Glomerular endothelial cell (primary cell): ENCODE measurements at places on chromosomes 11 and 22. TPM values are rescaled to one million over a fixed set of nuclear protein-coding genes. Genes with fewer than 3 reads are reported as not detected.

- DNase-seq, result no peak
Observed at GRCh38 chr11:126160345-126161022, 51.0 kb downstream of the RPUSD4 start.

DNA sequence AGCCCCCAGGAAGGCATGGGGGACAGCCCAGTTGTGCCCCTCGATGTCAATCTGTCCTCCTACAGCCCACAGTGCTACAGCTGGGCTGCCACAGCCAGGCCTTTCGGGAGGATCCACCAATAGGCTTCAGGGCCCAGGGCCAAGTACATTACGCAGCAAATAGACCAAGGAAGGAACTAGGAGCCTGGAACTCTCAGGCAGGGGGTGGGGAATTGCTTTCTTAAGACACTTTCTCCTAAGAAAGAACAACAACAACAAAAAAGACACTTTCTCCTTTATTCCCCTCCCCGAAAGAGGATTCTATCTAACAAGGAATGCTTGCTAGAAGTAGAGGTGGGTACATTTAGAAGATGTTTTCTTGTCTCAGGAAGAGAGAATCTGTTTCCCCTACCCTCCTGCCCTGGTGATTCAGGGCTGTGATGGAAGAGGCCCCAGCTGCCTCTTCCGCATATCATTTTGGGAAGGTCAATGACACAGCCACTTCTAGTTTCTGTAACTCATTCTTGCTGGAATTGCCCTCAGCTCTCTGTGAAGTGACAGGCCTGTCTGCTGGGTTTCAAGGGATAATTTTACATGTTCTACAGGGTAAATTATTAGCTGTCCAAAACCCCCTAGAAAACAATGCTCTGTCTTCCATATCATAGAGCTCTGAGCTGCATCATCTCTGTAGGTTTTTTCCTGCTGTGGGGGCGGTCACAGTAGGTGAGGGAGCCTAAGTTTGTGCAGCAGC, 6.0 kb upstream of the MALAT1 start:
- DNase-seq, result no peak

DNA sequence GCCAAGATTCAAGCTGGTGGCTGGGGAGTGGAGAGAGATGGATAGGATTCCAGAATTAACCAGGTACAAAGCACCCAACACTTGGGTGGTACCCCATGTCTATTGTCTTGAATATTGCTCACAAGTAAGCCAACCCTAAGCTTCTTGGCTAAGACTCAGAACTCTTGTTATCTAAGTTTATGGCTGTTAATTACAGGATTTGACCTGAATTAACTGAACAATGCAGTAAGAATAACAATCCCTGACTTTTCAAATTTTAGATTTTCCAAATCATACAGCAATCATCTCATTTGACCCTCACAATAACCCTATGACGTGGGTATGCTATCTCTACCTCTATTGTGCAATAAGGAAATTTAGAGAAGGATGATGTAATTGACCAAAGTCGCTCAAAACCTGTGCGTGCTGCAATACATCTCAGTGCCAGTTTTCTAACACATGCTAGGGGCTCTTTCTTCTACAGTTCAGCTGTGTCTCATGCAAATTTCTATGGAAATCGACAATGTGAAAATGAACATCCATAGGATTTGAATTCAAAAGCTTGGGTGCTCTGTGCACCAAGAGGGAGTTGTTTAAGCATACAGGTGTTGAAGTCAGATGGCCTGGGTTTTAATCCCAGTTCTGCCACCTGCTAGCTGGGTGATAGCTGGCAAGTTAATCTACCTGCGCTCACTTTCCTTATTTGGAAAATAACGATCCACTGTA, 40.1 kb upstream of the APLNR start:
- no peak for DNase-seq

DNA sequence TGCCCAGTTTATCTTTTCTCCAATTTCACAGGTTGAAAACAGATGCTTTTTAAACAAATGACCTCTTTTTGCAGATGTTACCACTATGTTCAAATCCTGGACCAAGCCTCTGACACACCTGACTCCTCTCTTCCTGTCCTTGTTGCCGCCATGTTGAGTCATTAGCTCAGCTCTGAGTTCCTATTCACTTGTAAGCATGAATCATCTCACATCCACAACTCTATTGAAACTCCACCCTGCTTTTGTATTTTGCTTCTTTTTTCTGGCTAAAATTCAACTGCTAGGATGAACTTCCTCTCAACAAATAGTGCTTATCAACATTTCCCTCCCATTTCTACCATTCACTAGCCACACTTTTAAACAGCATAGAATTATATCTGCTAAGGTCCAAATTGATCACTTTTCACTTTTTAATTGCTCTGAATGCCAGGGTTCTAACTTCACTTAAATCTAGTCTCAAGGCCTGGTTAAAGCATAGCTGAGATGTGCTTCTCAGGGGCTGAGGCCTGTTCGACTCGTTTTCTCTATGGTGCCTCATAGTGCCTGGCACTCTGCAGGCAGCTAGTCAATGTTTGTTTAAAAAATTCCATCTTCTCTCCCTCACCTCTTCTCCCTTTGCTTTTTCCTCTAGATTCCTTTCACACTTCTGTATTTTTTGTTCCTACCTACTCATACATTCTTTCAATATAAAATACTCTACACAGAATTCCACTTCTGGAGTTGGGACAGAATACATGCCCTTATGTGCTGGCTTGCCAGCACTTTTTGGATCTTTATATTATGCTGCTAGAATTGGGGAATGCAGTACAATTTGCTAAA, 3.9 kb downstream of the JOSD1 start:
- peak; percentile 69 for DNase-seq

GRCh38 chr11:99979042-99979441, 708.0 kb upstream of the ARHGAP42 start:
- no peak for DNase-seq

DNA sequence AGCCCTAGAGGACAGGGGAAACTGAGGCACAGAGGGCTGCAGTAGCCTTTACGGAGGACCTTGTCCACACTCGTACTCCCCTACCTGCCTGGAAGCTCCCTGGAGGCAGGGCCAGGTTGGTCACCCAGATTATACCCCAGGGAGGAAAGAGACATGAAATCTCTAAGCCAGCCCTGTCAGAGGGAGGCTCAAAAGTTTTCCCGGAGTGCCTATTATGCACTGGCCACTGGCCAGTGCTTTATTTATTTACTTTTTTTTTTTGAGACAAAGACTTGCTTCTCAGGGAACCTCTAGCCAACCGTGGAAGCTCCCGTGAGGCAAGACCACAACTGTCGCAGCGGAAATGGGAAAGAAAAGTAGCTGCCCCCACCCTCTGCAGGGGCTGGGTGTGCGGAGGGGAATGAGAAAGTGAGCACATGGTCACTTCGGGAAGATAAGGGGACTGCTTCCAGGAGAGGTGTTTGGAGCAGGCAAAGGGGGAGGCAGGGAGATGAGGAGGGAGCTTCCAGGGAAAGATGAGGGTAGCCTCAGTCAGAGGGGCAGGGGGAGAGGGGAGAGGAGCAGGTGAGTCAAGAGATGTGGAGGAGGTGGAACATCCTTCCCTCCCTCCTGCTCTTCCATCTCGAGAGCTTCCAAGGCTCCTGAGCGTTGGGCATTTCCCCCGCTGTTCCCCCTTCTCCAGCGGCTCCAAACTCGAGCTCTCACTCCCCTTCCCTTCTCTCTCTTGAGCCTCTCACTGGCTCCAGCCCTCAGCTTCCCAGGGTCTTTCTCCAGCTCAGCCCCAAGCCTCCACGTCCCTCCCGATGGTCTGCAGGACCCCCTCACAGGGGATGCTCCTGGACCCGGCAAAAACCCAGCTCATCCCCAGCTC, 4.3 kb downstream of the IL2RB start:
- no peak for DNase-seq

DNA sequence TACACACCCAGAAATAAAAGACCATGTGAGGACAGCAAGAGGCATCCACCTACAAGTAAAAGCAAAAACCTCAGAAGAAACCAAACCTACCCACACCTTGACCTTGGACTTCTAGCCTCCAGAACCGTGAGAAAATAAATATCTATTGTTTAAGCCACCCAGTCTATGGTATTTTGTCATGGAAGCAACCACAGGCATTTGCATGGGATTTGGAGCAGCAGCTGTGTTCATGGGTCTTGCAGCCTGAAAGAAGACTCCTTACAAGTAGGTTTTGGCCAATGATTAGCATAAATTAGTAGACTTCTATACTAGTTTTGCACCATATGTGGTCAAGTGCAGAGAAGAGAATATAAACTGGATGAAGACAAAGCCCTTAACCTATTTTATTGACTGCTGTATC, 27.9 kb downstream of the FSHB start:
- DNase-seq, result no peak

DNA sequence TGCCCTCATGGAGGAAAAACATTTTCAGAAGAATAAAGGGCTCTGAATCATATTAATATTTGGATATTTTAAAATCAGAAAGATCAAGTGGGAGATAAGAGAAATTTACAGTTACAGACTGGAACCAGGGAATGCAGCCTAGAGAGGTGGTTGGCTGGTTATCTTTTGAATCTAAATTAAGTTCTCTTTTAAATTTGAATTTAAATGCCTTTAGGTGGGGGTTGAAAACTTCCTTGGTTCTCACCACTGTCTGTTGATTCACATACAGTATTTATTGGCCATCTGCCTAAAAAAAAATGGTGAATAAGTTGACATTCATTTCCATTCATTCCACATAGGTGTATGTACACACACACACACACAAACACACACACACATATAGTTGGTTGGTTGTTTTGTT, 35.7 kb upstream of the PTPRJ start:
- DNase-seq, result no peak

GRCh38 chr11:65085446-65085845, 1.4 kb downstream of the ZFPL1 start:
- no peak for DNase-seq

The PYGM gene
- total RNA-seq, result not detected in 2 replicates

The MMP13 gene
- total RNA-seq, result not detected in 2 replicates

The MYOD1 gene
- total RNA-seq, result not detected in 2 replicates

The SLC5A1 gene
- not detected in 2 replicates for total RNA-seq

The PACSIN3 gene
- total RNA-seq, result 16.8 and 21.6 TPM in 2 replicates

The SCGB1A1 gene
- total RNA-seq, result not detected in 2 replicates
